T47D (cell line): ENCODE measurements at places on chromosomes 13 and 19.

DNA sequence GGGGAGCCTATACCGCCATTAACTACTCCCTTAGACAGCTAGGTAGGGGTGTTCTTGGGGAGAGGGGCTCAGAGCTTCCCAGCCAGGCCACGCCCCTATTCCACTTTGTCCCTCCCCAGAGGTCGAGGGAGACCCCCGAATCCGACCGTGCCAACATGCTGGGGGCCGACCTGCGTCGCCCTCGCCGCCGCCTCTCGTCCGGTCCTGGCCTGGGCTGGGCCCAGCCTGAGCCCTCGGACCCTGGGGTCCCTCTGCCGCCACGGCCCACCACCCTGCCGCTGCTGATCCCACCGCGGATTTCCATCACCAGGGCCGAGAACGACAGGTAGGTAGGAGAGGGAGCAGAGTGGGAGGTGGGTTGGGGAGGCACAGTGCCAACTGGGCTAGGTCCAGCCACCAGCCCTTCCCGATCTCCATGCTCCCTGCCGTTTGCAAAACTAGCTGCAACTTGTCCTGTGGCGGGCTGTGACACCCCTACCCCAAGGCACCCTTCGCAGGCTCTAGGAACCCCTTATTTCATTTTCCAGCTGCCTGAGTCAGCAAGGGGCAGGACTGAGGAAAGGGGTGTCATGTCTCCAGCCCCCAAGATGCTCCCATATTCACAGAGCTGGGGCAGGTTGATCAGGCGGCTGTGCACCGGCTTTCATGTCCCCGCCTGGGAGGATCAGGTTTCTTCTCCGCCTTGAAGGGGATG lies 2.6 kb upstream of the PDE4A start:
- no peak for DNase-seq

GRCh38 chr19:12786141-12786870 lies 5.0 kb upstream of the JUNB start:
- peak; percentile 84 for DNase-seq

- no peak for DNase-seq
These were observed 22.0 kb downstream of the GGACT start for GRCh38 chr13:100566543-100566942.

- peak; percentile 29 for DNase-seq
These were observed 15.2 kb downstream of the RCBTB1 start for GRCh38 chr13:49569993-49570689.

DNA sequence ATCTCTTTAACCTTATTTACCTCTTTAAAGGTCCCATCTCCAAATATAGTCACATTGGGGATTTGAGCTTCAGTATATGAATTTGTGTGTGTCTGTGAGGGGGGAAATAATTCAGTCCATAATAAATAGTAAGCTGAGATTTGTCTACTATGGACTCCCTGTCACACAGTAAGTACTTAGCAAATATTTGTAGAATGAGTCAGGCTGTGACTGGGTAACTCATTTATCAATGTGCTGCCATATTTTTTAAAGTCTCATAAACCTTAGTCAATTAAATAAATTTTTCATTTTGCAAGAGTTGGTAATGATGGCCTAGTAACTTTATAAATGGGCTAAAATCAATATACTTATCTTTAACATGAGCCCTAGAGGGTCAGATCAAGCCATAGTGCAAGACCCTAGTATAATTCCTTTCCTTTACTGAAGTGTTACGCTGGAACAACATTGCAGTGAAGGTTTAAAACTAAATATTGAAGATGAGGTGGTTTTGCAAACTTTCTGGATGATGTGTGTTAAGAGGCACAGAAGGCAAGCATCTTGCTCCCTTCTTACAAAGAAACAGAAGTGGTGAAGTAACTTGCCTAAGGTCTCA lies 305.1 kb downstream of the KCNRG start:
- peak; percentile 41 for DNase-seq

DNA sequence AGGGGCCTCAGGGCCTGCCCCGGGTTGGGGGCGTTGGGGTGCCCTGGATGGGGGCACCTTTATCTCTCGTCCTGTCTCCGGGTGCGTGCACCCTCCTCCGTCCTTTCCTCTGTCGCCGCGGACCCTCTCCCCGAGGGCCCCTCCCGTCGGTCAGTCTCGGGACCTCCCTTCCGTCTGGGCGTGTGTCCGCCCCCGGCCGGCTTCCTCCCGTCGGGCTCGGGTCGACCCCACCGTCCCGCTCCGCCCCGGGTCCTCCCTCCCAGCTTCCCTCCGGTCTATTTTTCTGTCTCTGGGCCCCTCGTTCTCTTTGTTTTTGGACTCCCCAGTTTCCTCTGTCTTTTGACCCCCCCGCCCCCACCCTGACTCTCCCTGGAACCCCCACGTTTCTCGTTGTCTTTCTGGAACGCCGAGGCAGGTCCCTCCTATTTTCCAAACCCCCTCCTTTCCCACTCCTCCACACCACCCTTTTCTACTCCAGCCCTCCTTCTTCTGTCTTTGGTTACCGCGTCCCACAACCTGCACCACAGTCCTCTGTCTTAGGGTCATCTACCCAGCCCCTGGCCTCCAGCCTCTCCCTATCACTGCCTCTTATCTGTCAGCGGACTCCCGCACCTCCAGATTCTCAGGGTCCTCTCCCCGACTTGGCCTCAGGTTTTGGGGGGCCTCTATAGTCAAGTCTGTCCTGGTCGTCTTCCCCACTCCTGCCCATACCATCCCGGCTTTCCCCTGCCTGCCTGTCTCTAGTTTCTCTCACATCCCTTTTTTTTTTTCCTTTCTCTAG lies 757 bp downstream of the EGLN2 start:
- no peak for DNase-seq

- DNase-seq: no peak
These were observed 2.4 kb upstream of the CHAMP1 start for GRCh38 chr13:114311908-114312307.

DNA sequence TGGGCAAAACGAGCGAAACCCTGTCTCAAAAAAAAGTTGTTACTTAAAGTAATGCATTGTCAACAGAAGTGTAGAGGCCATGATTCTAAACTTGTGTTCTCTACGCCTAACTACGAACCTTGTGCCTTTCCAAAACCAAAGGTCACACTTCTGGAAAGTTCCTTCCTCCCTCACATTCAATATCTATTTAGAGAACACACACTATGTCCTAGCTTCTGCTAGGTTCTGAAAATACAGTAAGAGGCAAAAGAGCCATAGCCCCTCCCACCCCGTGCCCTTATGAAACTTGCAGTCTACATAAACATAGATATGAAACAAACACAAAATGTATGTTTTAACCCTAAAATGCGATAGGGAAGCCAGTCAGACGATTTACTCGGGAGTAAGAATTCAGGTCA lies 36.4 kb downstream of the RNF6 start:
- DNase-seq: no peak

- DNase-seq: no peak
These were observed 15.2 kb upstream of the STRN4 start for GRCh38 chr19:46761418-46761831.

- DNase-seq: no peak
These were observed 76.8 kb downstream of the ESD start for GRCh38 chr13:46720189-46720588.

DNA sequence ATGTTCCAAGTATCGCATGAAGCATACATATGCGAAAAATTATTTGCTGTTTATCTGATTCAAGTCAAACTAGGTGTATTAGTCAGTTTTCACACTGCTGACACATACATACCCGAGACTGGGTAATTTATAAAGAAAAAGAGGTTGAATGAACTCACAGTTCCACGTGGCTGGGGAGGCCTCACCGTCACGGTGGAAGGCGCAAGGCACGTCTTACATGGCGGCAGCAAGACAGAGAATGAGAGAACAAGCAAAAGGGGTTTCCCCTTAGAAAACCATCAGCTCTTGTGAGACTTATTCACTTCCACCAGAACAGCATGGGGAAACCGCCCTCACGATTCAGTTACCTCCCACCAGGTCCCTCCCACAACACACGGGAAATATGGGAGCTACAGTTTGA lies 13.0 kb upstream of the PROZ start:
- DNase-seq: no peak

- no peak for DNase-seq
These were observed 17.7 kb downstream of the NUMBL start for GRCh38 chr19:40672573-40673299.

- DNase-seq: no peak
These were observed 7.6 kb upstream of the PEG3 start for GRCh38 chr19:56848166-56848565.

DNA sequence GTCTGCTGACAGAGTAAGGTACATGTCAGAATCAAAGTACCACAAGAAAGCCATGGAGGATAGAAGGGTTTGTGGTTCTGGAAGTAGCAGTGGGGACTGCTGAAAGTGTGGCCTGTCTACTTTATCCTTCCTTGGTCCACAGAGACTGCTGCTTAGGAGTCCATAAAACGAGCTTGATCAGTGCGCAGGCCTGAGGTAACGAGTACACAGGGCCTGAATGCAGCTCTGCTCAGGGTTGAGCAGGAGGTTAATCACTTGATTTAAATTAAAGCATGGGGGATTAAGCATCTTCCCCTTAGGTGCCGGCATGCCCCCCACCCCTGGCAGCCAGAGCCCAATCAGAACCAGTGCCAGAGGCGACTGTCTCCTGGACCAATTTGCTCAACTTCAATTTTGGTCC lies 34.9 kb upstream of the WASF3 start:
- no peak for DNase-seq

DNA sequence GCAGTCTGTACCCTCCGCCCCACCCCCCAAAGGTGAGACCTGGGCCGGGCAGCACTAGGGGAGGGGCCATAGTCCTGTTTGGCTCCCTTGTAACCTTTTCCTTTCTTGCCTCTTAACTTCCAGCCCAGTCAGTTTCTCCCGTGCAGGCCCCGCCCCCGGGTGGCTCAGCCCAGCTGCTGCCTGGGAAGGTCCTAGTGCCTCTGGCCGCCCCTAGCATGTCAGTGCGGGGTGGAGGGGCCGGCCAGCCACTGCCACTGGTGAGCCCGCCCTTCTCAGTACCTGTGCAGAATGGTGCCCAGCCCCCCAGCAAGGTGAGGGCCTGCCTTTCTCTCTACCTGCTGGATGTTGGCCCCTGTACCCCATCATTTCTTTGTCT lies 10.5 kb upstream of the PRR19 start:
- peak; percentile 77 for DNase-seq
